ENCODE measurements at places on chromosomes 4 and X. TPM values are rescaled to one million over a fixed set of nuclear protein-coding genes. Genes with fewer than 3 reads are reported as not detected.

The COL25A1 gene
- total RNA-seq = 0.14 TPM

The DYNLT3 gene
- total RNA-seq = 35.0 TPM

The FOXP3 gene
- total RNA-seq = not detected

The H2AZ1 gene
- total RNA-seq = 574 TPM

The IL15 gene
- 2.0 TPM for total RNA-seq

The NXF2 gene
- not detected for total RNA-seq

The DNAAF6 gene
- total RNA-seq = not detected

The FAT4 gene
- total RNA-seq = 46.8 TPM

The ZNF157 gene
- total RNA-seq = not detected

The NIPAL1 gene
- total RNA-seq = 1.6 TPM

The GABRQ gene
- total RNA-seq = not detected

The VCX3B gene
- total RNA-seq = not detected

Data from pulmonary artery endothelial cell (primary cell).